ENCODE measurements at places on chromosomes 5 and 9.

- DNase-seq: no peak
Measured at GRCh38 chr9:18910435-18910834, 122.6 kb downstream of the SAXO1 start.

DNA sequence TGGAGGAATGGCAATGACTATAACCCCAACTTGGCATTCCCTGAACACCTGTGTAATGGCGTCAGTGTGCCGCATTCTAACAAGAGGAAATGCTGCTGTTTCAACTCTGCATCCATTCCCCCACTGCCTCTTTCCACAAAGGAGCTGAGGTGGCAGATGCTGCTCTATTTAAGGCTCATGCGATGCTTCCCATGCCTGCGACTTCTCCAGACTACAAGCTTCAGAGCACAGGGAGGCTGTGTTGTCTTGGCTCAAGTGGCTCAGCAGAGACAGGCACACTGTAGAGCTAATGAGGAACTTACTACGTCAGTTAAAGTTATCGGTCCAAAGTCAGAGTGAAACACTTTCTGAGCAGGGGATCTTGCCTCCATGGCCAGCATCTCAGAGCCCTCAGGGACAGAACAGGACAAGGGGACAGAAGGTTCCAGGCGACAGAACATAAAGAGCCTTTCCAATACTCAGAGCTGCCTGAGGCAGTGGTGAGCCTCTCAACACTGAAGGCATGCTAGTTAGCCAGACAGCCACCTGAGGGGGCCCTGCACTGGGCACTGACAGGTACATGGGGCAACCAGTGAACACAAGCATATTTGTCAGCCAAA is 21.8 kb downstream of the TNIP1 start:
- DNase-seq: no peak

- DNase-seq: no peak
Measured at GRCh38 chr9:31608416-31608815, 776.0 kb upstream of the ACO1 start.

DNA sequence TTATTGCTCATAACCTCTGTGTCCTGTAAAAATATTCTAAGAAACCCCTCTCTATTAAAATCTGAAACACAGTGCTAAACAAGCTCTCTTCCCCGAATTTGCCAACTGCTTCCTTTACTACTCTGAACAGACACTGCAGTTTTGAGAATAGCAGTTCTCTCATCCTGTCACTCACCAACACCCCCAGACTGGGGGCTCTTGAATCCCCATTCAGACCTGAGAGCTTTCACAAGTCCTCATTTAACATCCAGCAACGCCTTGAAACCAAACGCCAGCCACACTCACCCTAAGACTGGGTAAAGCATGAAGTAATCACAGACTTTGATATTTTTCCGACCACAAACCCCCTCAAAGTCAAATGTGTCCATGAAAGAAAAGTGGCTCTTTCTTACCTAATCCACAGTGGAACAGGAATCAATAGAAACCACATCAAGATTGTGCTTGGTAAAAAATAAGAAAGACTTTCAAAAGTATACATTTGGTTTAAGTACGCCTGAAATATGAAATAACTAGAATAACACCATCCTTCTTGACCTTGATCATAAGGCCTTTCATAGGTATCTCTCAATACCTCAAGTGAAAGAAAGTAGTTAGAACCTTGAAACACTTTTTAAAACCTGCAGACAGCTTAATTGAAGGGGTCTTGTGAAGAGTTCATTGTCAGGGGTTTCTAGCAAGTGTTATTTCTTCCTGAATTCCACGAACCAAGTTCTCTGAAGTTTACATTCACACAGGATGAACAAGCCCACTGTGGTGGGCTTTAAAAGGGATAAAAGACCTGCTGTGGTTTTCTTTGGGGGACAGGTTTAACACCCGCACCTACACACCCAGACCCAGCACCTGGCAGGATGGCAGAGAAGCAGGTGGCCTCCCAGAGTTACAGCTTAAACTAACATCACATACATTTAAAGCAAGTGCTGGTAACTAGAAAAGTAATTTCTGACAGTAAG is 412.6 kb downstream of the MLLT3 start:
- peak; percentile 12 for DNase-seq

GRCh38 chr9:35882996-35883395 is 12.8 kb upstream of the OR13J1 start:
- no peak for DNase-seq

DNA sequence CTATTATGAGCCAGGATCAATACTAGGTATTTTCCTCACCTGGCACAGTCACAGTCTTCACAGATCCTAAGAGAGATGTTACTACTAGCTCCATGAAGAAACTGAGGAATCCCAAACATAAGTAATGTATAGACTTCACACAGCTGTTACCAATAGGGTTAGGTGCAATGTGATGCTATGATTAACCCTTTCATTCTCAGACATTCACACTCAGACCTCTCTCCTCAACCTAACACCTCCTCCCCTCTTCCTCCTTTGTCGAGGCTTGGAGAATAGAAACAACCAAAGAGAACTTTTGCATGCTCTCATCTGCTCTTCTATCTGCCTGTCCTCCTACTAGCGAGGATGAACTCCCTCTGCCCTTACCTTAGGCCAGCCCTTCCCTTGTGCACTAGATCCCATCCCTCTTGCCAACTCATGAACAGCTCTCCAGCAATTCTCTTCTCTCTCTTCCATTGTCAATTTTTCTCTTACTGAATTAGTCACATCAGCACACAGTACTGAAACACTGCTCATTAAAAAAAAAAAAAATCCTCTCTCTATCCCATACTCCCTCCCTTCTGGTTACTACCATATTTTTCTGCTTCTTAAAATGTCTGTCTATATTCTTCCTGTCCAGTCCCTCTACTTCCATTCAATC is 47.7 kb downstream of the MAPKAP1 start:
- no peak for DNase-seq

GRCh38 chr5:151063142-151063989 is 17.5 kb downstream of the TNIP1 start:
- no peak for DNase-seq

- DNase-seq: no peak
Measured at GRCh38 chr5:24472518-24472917, 172.3 kb downstream of the CDH10 start.

- peak; percentile 45 for DNase-seq
Measured at GRCh38 chr5:133423618-133424282, 188.6 kb downstream of the FSTL4 start.

DNA sequence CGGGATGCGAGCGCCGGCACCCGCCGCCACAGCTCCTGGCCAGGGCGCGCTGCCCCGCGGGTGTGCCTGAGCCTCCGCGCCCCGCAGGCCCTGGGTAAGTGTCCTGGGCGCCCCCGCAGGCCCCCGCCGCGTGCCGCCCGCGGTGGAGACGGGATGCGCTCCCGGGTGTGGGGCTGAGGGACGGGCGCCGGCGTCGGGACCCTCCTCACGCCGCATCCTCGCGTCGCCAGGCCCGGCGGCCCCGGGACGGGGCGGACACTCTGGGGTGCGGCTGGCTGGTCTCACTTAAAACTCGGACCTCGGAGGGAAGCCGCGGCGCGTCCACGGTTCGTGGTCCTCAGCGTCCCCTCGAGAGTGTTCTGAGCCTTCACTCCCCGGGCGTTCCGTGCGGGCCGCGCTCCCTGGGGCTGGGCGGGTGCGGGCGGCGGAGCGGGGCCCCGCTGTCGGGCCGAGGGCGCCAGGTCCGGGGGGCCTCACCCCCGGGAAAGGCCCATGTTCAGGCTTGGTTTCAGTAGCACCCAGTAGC is 275 bp downstream of the AHRR start:
- no peak for DNase-seq

- no peak for DNase-seq
Measured at GRCh38 chr5:168552146-168552545, 23.0 kb downstream of the FBLL1 start.
